Head of caudate nucleus (tissue), 42 donors: ENCODE measurements at places on chromosomes 11 and 22.

DNA sequence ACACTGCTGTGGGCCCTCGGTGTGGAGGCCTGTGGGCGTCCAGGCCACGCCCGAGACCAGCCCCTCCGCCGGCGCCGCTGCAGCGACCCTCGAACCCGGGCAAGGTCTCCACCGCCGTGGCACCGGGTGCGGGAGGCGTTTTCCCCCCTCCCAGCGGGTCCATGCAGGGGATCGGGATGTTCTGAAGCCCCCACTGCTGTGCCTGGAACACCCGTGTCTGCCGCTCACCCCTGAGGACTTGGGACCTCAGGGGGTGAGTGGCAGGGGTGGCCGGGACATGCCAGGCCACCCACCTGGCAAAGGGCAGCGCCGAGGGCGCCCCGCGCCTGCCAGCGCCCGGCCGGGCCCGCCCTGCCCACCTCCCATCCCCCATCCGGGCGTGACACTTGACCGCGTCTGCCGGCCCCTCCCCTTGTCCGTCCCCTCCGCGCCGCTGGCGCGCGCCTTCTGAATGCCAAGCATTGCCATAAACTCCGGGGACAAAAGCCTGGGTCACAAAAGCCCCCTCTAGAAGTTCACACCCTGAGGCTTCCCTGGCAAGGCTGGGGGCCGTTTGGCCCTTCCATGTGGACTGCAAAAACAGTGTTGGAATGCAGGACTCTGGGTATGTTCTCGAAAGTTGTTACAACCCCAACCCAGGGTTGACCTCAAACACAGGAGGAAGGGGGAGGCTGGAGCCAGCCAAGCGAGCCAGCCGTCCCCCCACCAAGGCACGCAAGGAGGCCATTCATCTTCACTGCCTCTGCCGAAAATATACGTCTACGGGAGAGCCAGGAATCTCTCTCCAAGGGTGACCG is 819 bp upstream of the KCNQ1OT1 start:
- peak; percentile 55 for DNase-seq

- DNase-seq, result no peak
Observed at GRCh38 chr11:35077709-35078469, 61.1 kb upstream of the CD44 start.

GRCh38 chr11:34583818-34584217 is 37.1 kb upstream of the EHF start:
- DNase-seq, result no peak

DNA sequence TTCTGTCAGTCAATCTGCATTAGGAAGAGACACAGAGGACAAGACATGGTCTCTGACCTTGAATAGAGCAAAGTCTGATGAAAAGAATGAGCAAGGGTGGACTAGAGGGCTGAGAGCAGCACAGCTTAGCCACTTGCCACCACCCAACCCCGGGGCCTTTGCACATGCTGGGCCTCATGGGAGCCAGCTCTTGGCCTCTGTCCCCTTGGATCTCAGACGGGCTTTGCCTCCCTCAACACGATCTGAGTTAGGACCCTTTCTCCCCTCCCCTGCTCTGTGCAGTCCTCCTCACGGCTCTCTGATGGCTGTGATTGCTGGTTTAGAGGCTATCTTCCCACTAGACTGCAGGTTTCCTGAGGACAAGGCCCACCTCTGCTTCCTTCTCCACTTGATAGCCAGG is 131.6 kb upstream of the B3GAT1 start:
- DNase-seq, result no peak

DNA sequence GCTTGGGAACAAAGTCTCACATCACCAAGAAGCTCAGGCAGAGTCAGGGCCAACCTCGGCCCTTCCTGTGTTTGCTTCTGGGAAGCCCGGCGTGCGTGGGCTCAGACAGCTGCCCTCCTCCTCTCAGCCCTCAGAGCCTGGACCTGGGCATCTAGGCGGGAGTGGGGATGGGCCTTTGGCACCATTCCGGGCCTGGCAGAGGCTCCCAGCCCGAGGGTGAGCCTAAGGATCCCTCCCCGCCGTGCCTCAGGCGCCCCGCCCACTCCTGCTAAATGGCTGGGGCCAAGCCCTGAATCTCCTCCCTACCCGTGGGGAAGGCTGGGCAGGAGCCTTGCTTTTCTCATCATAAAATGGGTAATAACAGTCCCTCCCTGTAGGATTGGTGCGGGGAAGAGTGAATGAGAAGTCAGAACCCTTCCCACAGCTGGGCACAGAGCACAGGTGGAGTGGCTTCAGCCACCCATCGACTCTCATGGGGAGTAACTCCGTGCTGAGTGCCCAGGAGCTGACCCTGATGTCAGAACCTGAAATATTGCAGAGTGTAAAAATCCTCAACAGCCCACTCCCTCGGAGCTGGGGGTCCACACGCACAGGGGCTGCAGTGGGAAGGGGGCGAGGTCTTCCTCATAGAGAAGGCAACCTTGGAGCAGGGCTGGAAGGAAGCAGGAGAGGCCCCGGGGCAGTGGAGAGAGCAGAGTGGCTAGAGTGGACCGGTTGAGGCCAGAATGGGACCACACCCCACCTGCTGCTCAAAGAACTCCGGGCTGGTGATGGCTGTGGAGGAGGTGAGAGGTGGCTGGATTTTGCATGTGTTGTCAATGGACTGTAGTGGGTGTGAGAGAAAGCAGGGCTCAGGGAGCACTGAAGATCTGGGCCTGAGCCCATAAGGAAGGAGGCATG is 18.8 kb upstream of the CDKN1C start:
- DNase-seq, result no peak

GRCh38 chr11:115504276-115505158 is at the start of gene CADM1:
Gene CADM1, minus strand, starts transcription at chr11:115504415.
- DNase-seq, result peak; percentile 99

- no peak for DNase-seq
Observed at GRCh38 chr22:27108425-27109114, 451.2 kb downstream of the MIAT start.

DNA sequence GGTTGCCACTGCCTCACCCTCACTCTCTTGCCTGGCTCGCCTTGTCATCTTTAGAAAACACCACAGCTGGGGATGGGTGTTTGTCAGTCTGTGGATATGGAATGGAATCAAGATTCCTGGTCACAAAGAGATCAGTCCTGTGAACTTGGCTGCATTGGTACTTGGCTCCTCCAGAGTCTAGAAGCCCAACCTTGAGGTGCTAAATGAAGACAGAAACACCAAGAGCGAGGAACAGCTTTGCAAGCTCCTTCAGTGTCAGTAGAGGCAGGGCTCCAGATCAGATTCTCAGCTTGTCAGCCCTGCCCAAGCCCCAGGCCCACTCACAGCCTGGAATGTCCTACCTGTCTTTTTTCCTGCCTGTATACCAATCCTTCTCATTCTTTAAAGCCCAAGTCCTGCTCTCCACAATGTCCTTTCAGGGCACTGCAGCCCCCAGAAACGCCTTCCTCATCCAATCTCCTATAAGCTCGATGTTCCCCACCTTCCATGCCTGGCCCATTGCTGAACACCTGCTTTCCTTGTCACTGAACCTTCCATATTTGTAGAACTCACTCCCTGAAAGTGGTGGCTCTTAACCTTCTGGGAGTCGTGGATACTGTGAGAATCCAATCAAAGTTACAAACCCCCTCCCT is 188.9 kb downstream of the BCR start:
- DNase-seq, result no peak

DNA sequence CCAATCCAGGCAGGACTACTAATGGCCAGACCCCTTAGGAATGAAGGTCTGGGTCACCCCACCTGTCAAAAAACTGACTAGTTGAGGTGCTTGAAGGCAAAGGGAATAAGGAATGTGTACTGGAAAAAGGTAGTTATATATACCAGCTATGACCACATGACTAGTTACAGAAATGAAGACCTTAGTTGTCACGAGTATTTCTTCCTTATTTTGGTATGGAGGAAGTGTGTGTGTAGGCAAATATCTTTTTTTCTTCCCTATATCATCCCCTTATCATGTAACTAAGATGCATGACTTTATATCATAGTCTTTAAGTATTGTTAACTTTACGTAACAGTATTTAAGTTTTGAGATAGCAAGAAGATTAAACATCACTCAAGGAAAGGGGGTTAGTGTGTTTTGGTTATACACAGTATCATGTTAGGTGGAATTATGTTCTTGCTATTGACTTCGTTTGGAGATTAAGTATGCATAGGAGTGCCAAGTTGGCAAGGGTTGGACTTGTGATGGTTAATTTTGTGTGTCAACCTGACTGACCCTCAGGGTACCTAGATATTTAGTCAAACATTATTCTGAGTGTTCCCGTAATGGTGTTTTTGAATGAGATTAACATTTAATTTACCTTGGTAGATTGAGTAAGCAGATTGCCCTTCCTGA is 38.2 kb upstream of the NARS2 start:
- DNase-seq, result no peak

DNA sequence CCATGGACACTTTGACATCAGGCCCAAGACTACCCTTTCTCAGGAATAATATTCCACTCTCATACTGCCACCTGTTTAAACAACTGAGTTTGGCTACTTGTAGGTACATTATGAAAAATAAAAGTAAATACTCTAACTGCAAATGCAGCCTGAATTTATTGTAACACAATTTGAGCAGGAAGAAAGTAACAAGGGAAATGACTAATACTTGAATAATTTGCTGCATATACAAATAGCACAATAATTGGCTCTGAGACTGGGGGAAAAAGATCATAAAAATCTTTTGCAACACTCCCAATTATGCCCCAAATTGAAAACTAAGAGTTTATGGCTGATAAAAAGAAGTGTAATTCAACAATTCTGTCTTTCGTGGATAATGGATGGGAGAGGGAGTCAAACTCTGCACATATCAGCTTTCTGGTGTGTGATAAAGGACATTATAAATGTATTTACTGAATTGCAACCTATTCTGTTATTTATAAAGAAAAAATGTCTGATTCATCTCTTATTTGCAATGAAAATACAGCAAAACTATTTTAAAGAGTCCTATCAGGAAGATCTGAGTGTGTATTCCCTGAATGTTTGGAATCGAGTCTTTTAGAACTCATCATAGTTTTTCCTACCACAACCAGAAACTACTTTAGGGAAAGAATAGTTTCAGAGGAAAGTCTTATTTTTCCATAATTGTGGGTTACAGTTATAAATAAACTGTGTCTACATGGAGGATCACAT is 359.0 kb downstream of the JRKL start:
- DNase-seq, result no peak

GRCh38 chr22:21942407-21943343 is 10.0 kb downstream of the PPM1F start:
- DNase-seq, result no peak

- DNase-seq, result no peak
Observed at GRCh38 chr22:30312053-30312452, 14.7 kb downstream of the TBC1D10A start.

GRCh38 chr11:9956483-9956882 is 292.6 kb downstream of the SWAP70 start:
- no peak for DNase-seq

GRCh38 chr22:36352803-36353507 is 34.8 kb downstream of the MYH9 start:
- no peak for DNase-seq

GRCh38 chr11:93196816-93197379 is 893 bp downstream of the SLC36A4 start:
- DNase-seq, result no peak

DNA sequence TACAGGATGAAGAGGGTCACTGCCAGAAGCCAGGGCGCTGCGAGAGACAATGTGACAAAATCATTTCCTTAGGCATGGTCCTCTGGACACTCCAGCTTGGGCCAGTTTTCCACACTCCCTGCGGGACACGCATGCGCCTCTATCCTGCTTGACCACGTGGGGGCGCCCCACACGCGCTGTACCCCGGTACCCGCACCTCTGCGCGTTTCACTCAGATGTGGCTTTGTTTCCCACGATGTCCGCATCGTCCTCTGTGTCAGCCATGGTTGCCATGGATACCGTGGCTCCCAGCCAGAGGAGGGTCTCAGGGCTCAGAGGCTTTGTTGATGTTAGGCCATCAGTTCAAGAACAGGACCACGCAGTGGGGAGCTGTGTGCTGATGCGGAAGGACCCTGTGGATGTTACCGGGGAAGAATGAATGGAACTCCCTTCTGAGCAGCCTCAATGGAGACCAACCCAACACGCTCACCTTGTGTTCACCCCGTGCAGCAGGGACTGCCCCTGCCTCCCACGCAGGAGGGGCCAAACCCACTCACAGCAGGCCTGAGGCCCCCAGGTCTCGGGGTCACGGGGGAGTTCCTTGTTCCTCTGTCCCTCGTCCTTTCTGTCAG is 101.1 kb upstream of the SLC22A12 start:
- peak; percentile 82 for DNase-seq

- no peak for DNase-seq
Observed at GRCh38 chr11:9675691-9676090, 11.8 kb downstream of the SWAP70 start.

- no peak for DNase-seq
Observed at GRCh38 chr11:86492370-86493010, 117.8 kb downstream of the CCDC81 start.

- no peak for DNase-seq
Observed at GRCh38 chr22:46459347-46460065, 77.9 kb downstream of the CELSR1 start.

- no peak for DNase-seq
Observed at GRCh38 chr11:3345736-3346135, 33.2 kb downstream of the ZNF195 start.

DNA sequence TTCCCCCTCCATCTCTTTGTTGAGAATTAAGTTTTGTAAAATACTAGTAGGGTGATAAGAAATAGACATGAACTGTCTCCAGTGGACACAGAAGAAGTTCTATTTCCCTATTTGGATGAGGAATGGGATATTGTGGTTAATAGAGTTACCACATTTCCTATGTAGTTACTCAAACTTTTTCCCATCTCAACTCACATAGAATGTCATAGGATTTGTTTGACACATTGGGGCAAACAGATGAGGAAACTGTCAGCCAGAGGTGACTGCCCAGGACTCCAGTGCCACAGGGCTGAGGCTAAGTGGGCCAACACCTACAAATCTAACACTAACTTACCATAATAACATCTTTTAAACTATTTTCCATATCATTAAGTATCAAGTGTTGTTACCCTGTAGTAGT is 58.3 kb downstream of the CCDC83 start:
- DNase-seq, result no peak

- DNase-seq, result no peak
Observed at GRCh38 chr11:18958221-18958910, 19.2 kb upstream of the MRGPRX1 start.

DNA sequence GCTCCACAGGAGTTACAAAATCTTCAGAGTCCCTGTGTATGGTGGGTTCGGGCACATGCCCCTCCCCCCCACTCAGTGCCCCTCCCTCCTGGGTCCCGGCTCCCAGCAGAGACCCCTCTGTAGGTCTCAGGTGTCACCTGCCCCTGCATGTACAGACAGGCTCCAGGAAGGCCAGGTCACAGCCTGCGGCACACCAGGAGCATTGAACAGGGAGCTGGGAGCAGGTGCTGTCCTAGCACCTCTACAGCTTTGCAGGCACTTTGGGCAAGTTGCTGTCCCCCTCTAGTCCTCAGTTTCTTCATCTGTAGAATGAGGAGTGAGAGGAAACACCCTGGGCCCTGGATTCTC is 80.1 kb upstream of the RTL6 start:
- DNase-seq, result no peak
